ENCODE measurements at places on chromosomes 1 and 21.

DNA sequence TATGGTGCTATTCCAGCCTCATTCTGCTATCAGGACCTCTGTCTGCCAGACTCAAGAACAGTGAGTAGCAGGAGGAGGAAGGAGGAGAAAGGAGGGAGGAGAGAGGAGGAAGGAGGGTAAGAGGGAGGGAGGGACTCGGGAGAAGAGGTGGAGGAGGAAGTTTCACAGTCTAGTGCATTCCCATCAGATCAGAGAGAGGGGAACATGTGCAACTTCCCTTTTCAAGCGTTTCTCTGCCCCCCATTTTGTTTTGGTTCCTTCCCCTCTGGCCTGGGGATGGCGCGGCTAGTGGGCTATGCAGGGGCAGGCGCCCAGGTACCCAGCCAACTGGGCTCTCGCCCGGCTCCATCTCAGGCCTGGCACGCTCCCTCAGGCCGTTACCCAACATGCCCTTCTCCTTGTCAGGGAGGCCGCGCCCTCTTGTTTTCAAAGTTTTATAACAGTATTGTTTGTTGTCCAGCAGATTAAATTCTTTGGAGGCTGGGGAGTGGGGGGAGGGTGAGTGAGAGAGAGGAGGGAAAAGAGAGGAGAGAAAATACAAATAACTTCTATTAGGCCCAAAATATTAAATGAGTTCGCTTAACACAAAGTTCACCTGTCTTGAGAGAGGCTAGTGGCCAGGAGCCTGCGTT lies 56.0 kb downstream of the CD46 start:
- DNase-seq = no peak

GRCh38 chr1:24119489-24119858 lies 7.5 kb upstream of the MYOM3 start:
- no peak for DNase-seq

DNA sequence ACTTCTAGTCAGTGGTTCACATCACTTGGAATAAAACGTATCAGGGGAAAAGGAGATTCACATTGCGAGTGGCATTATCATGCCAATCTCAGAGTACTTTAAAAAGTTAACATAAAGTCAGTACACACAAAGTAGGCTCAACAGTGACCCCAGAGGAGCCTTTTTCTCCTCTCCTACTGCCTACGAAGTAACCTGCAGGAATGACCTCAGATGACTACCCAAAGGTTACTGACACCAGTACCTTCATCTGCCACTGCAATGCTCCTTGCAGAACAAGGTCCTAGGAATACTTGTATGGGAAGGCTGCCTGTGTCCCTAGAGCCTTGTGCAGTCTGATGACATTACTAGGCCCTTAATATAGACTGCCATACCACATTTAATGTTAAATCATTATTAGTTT lies 389.8 kb upstream of the LYPLAL1 start:
- no peak for DNase-seq

GRCh38 chr1:236465231-236465958 lies 58.4 kb upstream of the LGALS8 start:
- no peak for DNase-seq

DNA sequence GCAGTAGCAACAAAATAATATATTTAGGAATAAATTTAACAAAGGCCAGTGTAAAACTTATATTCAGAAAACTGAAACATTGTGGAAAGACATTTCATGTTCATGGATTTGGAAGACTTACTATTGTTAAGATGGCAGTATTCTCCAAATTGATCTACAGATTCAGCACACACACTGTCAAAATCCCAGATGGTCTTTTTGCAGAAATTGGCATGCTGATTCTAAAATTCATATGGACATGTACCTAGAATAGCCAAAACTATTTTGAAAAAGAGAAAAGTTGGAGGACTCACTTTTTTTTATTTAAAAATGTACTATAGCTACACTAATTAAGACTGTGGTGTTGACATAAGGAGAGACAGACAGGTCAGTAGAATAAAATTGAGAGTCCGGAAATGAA lies 32.0 kb upstream of the SH3D21 start:
- no peak for DNase-seq

DNA sequence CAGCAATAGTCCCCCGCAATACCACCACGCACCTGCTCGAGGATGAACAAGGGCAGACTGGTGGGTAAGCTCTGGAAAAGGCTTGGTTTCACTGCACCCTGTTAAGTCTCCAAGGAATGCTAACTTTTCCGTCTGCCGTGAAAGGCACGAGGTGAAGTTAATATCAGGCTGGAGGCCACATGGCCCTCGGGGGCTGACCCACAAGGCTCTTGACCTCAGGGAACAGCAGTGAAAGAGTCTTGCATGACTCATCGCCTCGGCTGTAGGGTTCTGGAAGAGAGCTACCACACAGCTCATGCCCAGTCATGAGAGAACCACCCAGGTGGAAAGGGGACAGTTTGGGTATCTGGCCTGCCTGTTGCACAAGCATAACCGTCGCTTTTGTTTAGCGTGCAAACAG lies 24.7 kb downstream of the SCCPDH start:
- no peak for DNase-seq

DNA sequence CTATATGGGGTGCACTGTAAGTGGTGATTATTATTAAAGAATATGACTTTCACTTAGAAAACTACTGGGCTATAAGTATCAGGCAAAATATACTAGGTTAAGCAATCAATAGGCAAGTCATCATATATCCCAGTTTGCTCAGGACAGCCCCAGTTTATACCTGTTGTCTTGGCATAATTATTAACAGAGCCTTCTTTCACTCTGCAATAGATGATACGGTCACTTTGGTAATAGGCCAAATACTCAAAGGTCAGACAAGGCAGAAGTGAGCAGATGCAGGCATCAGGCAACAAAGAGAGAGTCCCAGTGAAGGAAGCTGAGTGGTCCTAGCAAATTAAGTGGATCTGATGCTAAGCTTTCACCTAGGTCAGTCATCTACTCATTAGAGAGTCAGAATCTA lies 599.9 kb downstream of the LMO4 start:
- no peak for DNase-seq

DNA sequence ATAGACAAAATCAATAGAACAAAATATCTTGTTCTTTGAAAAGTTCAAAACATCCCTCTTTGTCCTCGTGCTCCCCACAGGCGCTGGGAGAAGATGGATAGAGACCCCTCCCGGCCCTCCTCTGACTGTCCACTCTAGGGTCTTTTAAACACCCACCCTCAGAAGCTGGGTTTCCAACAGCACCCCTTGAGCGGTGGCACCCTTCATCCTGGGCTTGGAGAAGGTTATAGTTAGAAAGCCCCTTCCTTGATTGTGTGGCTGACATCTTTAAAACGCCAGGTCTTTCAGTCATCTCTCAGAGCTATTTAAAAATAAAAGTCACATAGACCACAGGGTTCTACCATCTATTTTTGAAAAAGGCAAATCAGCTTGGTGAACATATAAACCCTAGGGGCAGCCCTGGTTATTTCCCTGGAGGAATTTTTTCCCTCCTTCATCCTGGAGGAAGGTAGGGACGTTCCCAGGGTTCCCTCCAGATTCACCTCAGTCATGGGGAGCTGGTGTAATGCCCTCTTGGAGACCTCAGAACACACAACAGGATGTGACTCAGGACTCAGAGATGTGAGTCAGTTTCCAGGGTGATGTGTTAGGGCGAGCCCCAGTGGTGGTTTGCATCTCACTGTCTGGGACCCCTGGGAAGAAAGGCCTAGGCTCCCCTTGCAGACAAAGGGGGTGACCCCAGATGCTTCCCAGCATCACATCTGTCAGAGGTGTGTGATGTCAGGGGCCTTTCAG lies 138.5 kb downstream of the CLIC6 start:
- DNase-seq = peak; percentile 56

DNA sequence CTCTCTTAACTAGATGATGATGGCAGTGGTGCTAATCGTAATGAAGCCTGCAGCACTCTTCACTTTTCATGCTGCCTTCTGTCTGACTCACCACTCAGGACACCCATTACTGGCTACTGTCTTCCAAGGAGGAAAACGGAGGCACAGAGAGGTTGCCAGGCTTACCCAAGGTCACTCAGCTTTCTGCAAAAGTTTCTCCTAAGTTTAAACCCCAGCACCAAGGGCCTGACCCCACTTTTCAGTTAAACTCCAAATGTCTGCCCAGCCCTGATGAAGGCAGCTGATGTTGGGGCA lies 78.1 kb upstream of the RUNX3 start:
- no peak for DNase-seq

DNA sequence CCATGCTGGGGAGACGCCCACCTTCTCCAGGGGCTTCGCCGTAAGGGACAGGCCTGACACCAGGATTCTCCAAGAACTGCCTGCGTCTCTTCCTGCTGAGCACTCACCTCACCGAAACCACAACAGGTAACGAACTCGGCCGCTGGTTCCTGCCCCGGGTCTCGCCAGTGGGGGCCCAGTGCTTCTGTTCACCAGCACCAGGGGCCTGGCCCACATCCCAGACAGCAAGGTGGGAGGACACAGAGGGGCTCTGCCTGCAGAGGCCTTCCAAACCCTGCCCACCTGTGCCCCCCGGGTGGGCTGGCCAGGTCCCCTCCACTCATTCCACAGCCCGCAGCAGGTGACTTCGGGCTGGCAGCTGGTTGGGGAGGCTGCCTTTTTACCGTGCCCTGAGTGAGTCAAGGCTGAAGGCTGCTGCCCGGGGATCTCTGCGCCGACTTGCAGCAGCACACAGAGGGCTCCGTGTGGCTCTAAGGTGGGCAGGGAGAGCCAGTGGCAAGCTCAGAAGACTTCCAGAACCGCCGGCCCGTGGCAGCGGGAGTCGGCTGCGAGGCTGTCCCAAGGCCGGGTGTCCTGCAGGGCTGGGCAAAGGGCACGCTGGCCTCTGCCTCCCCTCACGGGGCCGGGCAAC lies 14.7 kb upstream of the COL18A1 start:
- no peak for DNase-seq

- no peak for DNase-seq
Observed at GRCh38 chr1:226063977-226064815, 1.7 kb downstream of the H3-3A start.

GRCh38 chr1:147676311-147677085 lies 6.2 kb upstream of the ACP6 start:
- no peak for DNase-seq

DNA sequence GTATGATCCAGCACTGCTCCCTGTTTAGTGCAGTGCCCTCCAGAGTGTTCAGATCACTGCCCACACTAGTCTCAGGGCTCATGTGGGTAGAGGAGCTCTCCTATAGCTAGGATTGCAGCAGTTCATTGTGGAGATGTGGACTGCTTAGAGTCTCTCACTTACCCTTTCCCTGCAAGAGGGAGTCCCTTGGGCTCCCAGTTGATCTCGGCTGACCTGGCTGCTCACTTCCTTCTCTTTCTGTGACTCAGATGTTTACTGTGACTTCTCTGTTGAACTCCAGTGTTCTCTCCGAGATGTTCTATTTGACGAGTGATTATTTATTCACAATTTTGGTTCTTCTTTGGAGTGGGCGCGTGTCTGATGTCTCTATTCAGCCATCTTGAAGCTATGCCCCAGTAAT lies 141.9 kb downstream of the PTBP2 start:
- DNase-seq = no peak

DNA sequence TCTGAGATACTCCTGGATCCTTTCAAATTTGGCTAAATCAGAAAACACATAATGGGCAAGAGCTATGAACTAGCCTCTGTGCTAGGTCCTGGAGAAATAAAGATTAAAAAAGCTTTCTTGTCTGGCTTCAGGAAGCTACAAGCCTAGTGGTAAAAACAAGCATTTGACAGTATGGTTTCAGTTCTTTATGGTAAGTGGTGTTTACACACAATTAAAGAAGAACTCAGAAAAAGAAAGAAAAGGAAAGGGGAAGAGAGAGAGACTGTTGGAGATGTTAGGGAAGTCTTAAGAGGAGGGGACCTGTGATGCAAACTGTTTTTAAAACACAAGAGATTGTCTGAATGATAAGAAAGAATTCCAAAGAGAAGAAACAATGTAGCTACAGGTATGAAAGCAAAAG lies 1.8 kb downstream of the OR10J1 start:
- DNase-seq = no peak

DNA sequence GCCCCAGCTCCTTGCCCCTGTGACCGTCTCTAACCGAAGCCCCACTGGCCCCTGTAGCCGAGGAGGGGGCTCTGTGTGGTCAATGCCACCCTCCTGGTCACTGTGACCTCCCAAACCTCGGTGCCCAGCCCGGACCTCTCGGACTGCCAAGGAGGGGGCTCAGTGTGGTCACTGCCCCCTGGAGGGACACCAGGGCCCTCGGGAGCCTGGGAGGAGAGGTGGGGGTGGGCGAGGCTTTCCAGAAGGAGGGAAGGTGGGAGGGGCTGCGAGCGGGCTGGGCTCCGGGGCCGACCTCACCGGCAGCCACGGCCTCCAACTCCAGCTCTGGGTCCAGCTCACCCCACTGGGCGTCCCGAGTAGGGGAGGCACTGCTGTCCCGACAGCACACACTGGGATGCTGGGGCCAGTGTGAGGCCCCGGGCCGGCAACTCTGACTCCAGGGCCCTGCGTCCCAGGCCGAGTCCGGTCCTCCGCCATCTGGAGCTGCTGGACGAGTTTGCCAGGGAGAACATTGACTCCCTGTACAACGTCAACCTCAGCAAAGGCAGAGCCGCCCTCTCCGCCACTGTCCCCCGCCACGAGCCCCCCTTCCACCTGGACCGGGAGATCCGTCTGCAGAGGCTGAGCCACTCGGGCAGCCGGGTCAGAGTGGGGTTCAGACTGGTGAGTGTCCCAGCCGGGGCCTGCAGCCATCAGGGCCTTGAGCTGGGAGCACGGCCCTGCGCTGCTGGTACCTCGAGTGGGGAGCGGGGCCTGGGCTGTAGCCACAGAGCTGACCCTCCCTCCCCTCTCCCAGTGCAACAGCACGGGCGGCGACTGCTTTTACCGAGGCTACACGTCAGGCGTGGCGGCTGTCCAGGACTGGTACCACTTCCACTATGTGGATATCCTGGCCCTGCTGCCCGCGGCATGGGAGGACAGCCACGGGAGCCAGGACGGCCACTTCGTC lies 6.4 kb downstream of the SCNN1D start:
- no peak for DNase-seq

DNA sequence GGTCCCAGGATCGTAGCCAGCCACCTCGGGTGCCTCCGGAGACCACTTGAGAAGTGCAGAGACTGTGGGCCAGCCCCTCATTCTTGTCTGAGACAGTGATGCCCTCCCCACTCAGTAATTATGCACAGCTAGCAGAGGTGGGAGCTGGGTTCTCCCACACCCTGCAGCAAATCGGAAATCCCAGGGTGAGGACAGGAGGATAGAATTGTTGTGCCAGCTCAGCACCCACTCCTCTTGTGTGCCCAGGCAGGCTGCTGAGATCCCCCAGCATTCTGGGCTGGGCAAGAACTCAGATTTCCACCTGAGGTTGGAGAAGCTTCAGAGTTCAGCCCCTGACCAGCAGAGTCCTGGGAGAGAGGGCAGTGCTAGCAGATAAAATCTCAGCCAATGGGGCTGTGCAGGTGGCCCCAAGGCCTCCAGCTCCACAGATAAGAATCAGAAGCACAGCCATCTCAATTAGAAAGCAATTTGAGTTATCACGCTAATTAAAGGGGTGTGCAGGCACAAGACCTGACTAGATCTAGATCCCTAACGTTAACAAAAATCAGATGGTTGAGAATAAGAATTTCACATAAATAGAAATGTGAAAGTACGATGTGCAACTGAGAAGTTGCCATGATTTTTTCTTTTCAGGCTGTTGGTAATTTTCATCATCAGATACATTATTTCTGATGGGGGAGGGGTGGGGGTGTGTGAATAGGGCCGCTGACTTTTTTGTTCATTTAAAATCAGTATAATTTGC lies 45.5 kb upstream of the IRF2BP2 start:
- no peak for DNase-seq

GRCh38 chr1:160550572-160551034 lies 27.5 kb upstream of the SLAMF6 start:
- DNase-seq = peak; percentile 62

- no peak for DNase-seq
Observed at GRCh38 chr1:92443893-92444292, 42.8 kb downstream of the GFI1 start.

- no peak for DNase-seq
Observed at GRCh38 chr1:185401019-185401418, 84.0 kb upstream of the IVNS1ABP start.

GRCh38 chr1:89953131-89953626 lies 41.7 kb upstream of the ZNF326 start:
- DNase-seq = peak; percentile 14
